ENCODE measurements at places on chromosomes 12 and 14.

- no peak for DNase-seq
Measured at GRCh38 chr14:54908190-54908589, 5.6 kb upstream of the GCH1 start.

GRCh38 chr12:111812881-111813741, 28.9 kb upstream of the MAPKAPK5 start:
- DNase-seq: peak; percentile 41

DNA sequence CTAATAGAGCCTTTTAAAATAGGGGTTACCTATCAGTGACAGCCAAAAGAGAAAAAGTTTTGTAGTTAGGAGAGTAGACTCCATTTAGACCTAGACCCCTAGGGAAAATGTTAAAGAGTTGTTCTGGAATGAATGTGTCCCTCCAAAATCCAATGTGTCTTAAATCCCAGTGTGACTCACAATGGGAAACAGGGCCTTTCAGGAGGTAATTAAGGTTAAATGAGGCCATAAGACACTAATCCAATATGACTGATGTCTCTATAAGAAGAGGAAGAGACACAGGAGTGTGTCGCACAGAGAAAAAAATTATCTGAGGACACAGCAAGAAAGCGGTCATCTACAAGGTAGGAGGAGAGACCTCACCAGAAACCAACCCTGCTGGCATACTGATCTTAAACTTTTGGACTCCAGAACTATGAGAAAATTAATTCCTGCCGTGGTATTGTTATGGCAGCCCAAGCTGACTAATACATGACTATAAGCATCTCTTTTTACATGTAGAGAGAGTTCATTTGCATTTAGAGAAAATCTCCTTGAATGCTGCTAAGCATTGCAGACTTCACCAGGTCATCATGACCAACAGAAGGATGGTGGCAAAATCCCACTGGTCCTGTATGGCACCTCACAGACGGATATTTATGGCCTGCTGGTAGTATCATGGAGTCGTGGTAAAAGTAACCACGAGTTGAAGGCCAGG, 259.6 kb upstream of the TMTC1 start:
- DNase-seq: no peak

GRCh38 chr12:95197636-95198035, 19.6 kb downstream of the FGD6 start:
- no peak for DNase-seq

- DNase-seq: no peak
Measured at GRCh38 chr12:113766131-113766878, 199.8 kb downstream of the RBM19 start.

DNA sequence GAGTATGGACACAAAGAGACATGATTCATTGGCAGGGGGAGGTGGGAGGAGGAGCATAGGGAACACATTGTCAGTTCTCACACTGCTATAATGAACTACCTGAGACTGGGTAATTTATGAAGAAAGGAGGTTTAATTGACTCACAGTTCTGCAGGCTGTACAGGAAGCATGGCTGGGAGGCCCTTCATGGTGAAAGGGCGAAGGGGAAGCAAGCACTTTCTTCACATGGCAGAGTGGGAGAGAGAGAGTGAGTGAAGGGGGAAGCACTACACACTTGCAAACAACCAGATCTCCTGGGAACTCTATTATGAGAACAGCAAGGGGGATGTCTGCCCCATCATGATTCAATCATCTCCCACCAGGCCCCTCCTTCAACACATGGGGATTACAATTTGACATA, 391.8 kb downstream of the BMP4 start:
- no peak for DNase-seq

GRCh38 chr14:87600240-87600639, 392.7 kb downstream of the GALC start:
- DNase-seq: no peak

GRCh38 chr12:30485230-30485890, 210.3 kb downstream of the IPO8 start:
- DNase-seq: no peak

DNA sequence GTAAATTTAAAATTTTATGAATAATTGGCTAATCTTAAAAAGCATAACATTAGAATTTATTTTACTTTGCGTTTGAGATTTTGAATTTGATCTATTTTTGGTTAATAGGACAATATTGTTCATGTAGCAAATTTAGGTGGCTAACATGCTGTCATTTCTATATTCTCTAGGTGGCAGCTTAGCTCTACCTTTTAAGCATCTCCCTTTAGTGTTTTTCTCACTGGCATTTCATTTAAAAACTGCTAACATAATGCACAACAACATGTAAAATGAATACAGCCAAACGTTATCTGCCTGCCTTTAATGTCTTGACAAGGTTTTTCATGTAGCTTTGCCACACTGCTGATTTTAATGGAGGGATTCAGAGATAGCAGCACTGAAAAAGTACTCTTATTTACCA, 272.4 kb upstream of the FBXO33 start:
- DNase-seq: no peak

GRCh38 chr12:70560671-70561070, 76.6 kb downstream of the PTPRB start:
- DNase-seq: no peak

DNA sequence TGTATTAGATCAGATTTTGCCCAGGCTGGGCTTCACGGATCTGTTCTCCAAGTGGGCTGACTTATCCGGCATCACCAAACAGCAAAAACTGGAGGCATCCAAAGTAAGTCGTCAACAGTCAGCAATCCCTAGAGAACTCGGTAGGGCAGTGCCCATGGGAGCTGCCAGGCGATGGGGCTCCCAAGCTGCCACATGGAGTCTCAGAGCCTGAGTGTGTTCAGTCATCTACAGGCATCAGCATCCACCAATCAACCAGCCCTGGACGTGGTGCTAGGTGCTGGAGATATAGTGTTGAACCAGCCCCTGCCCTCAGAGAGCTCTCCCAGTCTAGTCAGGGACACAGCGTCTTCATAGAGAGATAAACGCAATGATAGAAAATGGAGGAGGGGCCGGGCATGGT, 6.9 kb downstream of the SERPINA4 start:
- DNase-seq: no peak

DNA sequence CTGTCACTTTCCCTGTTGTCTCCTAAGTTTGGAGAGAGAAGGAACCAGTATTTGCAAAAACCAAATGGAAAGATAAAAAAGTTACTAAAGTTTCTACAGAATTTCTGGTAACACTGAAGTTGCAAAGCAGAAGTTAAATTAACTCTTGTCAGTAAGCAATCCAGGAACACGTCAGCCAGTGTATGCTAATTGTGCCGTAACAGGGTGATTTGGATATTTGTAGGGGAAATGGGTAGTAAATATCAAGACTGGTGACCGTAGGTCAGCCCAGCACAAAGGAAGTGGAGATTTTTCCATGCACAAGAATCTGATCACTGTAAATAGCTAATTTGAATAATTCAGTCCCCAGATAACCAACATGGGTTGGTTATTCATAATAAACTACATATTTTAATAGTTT, 2.3 kb downstream of the CDKN1B start:
- DNase-seq: no peak

DNA sequence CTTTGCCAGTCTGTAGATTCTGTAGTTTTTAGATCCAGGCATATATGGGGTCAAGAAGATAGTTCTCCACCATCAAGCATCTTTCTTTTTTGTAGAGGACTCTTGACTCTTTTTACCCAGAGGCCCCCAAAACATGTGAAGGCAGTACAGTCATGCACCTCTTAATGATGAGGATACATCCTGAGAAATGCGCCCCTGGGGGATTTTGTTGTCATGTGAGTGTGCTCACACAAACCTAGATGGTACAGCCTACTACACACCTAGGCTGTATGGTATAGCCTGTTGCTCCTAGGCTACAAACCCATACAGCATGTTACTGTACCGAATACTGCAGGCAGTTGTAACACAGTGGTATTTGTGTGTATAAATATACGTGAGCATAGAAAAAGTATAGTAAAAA, 23.0 kb downstream of the EVL start:
- DNase-seq: no peak

DNA sequence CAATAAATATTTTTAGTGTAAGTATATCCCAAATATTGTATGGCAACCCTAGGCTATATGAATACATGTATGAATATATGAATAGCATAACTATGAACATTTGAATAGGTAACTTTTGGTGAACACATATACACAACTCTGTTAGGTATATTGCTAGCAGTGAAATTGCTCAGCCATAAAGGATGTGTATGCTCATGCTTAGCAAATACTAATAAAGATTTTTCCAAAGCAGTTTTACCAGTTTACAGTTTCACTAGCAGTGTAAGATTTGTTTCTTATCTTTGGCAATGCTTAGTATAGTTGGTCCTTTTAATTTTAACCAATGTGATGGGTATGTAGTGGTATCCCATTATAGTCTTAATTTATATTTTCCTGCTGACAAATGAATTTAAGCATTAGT, 5.3 kb upstream of the DAAM1 start:
- no peak for DNase-seq

- no peak for DNase-seq
Measured at GRCh38 chr14:92646952-92647796, 101.3 kb downstream of the LGMN start.

DNA sequence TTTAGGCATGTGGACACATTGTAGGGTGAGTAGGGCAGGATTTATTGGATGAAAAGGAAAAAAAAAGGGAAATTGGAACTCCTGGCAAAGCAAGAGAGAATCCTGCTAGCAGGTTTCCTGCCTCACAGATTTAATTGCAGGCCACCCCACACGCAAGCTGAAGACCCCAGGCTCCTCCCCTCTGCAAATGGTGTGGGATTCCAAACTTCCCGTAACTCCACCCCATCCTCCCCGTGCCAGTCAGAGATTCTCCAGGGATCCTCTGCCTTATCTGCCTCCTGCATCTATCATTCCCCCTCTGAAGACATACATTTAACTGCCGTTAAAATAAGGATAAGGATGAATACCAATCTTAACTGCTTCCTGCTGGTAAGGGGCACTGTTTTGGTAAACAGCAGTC, 249.8 kb upstream of the GARIN2 start:
- DNase-seq: no peak

DNA sequence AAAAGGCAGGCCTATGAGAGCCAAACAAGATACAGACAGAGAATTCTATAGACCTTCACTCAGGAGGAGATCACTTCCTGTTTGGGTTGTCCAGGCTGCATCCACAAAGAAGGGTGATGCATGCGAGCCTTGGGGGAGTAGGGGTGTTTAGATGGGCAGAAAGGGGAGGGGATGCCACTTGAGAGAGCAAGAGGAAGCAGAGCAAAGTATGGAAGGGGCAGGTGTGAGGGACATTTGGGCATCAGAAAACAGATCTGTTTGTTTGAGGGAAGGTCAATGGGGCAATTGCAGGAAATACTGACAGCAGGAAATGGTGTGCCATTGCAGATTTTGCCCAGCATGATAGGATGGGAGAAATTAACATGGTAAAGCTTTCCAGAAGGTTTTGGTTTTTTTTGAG, 146.4 kb upstream of the FOXN3 start:
- no peak for DNase-seq

DNA sequence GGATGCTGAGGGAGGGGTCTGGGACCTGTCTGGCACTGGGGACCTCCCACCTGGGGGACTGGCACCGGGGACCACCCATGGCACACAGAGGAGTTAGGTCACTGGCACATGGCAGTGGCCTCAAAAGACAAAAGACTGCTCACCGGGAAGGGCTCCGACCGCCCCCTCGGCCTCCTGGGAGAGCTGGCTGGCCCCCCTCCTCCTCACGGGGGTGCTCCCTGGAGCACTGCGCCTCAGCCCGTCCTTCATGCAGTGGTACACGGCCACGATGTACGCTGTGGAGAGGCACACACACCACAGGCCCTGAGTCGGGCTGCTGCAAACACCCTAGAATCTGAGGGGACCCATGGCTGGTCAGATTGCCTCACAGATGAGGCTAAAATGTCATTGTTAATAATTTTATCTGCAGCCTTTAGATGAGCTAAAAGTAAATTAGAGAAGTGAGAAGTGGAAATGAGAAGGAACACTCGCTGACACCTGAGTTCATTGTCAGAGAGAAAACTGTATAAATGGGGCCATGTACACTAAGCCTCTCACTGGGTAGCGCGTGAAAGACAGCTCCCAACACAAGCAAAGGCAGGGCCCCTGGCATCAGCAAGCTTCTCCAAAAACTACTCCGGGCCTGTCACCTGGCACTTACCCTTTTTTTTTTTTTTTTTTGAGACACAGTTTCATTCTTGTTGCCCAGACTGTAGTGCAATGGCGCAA, 14.1 kb downstream of the P2RX2 start:
- DNase-seq: no peak

- no peak for DNase-seq
Measured at GRCh38 chr14:88476825-88477224, 78.0 kb downstream of the PTPN21 start.

DNA sequence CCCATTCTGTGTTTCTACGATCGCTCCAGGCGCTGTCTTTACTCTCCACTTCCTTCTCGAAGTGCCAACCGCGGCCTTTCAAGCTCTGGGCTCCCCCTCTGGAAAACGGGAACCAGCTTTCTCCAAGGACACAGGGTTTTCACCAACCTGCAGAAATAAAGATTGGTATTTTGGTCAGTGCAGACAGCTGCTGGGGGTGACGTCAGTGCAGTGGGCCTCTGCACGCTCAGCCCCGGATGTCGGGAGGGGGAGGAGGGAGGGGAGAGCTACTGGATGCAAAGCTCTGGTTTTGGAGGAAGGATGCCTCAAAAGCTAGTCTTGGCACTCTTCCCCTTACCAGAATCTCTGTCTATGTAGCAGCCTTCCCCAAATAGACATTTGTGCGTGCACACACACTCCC, 19.9 kb downstream of the HRK start:
- DNase-seq: no peak

DNA sequence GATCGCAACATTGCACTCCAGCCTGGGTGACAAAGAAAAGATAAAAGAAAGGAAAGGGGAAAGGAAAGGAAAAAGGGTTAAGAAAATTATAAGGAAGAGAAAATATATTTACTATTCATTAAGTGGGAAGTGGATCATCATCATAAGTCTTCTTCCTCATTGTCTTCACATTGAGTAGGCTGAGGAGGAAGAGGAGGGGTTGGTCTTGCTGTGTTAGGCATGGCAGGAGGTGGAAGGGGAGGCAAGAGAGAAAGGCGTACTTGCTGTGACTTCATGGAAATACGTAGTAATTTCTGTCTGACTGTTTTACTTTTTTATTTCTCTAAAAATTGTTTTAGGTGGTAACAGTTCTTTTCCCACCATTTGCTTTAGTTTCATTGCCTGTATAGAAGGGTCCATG, 26.2 kb downstream of the FAM177A1 start:
- no peak for DNase-seq

Measured in stimulated activated CD4-positive, alpha-beta T cell treated with anti-CD3 and anti-CD28 coated beads, Interleukin-1b, Interleukin-23, amount 100 ng/mL, for 24 hours (primary cell).